ENCODE measurements at places on chromosomes 2 and 18.

GRCh38 chr2:18637196-18637595 lies 47.8 kb upstream of the NT5C1B start:
- DNase-seq = no peak

- DNase-seq = no peak
Observed at GRCh38 chr2:96800061-96801004, 15.7 kb upstream of the CNNM3 start.

- DNase-seq = no peak
Observed at GRCh38 chr2:184261331-184261730, 337.0 kb upstream of the ZNF804A start.

GRCh38 chr2:68333931-68334330 lies 14.2 kb upstream of the CNRIP1 start:
- DNase-seq = no peak

- no peak for DNase-seq
Observed at GRCh38 chr18:79955302-79956075, 4.0 kb upstream of the SLC66A2 start.

GRCh38 chr2:236774171-236774570 lies 204.5 kb downstream of the ACKR3 start:
- no peak for DNase-seq

GRCh38 chr2:153595939-153596338 lies 117.4 kb upstream of the RPRM start:
- DNase-seq = no peak

- no peak for DNase-seq
Observed at GRCh38 chr18:80034852-80035406, 695 bp downstream of the RBFA start.

DNA sequence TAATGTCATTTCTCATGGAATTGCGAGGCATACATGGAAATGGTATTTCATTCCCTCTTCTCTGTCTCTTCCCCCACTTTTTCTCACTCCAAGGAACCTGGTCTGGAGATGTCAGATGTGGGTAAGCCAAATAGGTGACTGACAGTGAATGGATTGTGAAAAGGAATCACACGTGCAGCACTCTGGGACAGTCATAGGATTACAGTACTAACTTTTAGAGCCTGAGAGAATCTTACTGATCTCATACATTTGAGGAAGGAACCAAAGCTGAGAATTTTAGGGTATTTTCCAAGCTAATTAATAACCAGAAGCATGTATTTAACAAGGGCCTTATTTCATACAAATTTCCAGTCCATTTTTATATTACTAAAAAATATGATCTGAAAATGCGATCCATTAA lies 58.1 kb upstream of the ERBB4 start:
- no peak for DNase-seq

DNA sequence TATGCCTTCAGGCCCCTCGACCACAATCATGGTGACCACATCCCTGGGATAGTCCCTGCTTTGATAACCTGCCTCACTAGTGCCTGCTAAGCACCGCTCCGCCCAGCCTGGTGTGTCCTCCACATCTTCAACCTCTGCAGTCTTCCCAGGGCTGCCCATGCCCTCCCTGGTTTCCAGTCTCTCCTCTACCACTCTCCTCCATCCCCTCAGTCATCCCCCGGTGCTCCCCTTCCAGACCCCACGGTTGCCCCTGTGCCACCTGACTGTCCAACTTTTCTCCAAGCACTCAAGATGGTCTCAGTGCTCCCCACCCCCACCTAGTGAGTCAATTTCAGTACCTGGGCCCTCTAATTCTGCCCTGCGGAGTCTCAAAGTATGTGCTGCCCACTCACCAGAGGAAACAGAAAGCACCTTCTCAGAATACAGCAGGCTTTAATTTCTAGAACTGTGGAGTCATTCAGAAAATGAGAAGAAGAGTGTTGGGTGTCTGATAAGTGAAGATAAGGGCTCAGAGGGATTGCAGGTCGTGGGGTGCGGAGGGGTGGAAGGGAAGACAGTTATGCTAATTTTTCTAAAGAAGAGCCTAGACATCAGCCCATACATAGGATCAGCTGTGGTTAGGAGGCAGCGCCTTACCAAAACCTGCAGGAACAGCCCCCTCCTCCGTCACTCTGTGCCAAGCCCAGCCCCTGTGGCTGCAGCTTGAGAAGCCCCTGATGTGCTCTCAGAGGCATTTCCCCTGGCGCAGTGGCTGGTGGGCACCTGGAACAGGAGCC lies 53.6 kb upstream of the CAB39 start:
- DNase-seq = peak; percentile 47

- DNase-seq = no peak
Observed at GRCh38 chr2:80059447-80059846, 245.1 kb downstream of the LRRTM1 start.

GRCh38 chr2:241514986-241515737 lies 6.8 kb upstream of the STK25 start:
- DNase-seq = no peak

Measured in thymus (tissue), 14 donors.